Lung (tissue), 17 donors: ENCODE measurements at places on chromosomes 3 and 15. TPM values are rescaled to one million over a fixed set of nuclear protein-coding genes. Genes with fewer than 3 reads are reported as not detected.
A peak's percentile ranks its signal among the peaks of the same experiment; 100 is the strongest.

DNA sequence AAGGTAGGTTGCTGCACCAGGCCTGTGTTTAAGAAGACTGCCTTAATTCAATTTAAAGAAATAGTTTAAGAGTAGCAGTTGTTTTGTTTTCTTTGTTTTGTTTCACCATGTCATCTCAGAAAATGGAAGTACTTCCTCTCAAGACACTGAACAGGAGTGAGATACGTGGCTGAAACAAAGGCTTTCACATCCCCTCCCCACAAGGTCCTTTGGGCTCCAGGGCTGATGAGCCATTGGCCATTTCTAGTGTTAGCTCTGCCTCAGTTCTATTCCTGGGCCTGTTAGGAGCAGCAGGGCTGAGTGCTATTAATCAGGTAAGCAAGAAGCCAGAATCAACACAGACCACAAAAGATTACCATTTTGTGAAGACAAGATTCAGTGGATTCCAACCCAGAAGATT is 132.8 kb downstream of the KCNAB1 start:
- H3K4me3 ChIP-seq = no peak overlapping the region
- DNase-seq = no peak
- no peak overlapping the region for H3K27ac ChIP-seq
- no peaks in the 10 kb centered on the region for H3K27me3 ChIP-seq
- no peaks in the 10 kb centered on the region for H3K36me3 ChIP-seq
- H3K4me1 ChIP-seq = no peaks in the 10 kb centered on the region

- H3K4me3 ChIP-seq = no peak overlapping the region
- no peaks in the 10 kb centered on the region for H3K27me3 ChIP-seq
- DNase-seq = no peak
- H3K36me3 ChIP-seq = no peaks in the 10 kb centered on the region
- H3K27ac ChIP-seq = no peak overlapping the region
- no peaks in the 10 kb centered on the region for H3K4me1 ChIP-seq
These were observed 217.1 kb downstream of the GBE1 start for GRCh38 chr3:81544385-81544784.

DNA sequence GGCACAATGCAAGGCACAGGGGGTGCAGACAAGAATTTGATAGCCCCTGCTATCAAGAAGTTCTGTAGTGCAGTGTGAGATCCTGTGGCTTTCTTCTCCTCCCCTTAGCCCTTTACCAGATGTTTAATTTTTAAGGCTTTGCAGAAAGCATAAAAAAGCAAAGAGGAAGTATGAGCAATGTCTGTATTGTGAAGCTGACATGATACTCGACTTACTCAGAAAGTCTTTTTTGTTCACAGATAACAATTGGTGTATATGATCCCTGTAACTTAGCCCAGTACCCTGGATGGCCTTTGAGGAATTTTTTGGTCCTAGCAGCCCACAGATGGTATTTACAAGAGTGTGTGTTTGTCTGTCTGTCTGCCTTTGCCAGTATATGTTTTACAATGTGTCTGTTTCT is 58.9 kb downstream of the ATG7 start:
- no peaks in the 10 kb centered on the region for H3K4me1 ChIP-seq
- no peaks in the 10 kb centered on the region for H3K27me3 ChIP-seq
- no peak overlapping the region for H3K4me3 ChIP-seq
- H3K27ac ChIP-seq = no peak overlapping the region

LCTL gene
- not detected for total RNA-seq

DNA sequence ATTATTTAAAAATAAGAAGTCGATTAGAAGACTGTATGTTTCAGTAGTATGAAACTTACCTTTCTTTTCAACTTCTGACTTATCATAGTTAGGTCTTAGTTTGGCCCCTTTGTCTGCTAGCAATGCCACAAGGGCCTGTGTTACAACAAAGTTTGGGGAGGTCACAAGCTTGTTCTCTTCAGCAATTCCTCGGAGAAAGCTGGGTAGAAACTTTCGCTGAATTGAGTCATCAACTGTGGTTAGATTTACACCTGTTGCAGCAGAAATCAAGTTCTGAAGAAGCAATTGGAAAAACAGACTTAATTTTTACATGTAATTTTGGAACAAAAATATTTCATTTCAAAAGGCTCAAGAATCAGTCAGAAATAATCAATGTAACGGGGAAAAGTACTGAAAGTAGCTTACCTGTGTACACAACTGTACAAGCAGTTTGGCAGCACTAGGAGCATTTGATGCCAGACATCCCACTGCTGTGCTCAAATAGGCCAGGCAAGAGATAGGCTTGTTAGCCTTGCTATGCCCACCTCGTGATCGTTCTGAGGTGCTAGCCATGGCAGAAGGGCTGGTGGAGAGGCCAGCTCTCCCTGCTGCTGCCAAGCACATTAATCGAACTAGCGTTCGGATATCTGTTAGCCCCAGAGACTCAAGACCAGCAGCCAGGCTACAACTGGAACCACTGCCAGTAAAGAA is 58.6 kb downstream of the FBXL22 start:
- H3K36me3 ChIP-seq = peaks cover 29% of the 10 kb centered on the region
- no peaks in the 10 kb centered on the region for H3K4me1 ChIP-seq
- DNase-seq = no peak
- no peaks in the 10 kb centered on the region for H3K27me3 ChIP-seq

- no peak for DNase-seq
- H3K4me3 ChIP-seq = no peak overlapping the region
- peaks cover 24% of the 10 kb centered on the region for H3K27me3 ChIP-seq
- H3K4me1 ChIP-seq = no peaks in the 10 kb centered on the region
- no peak overlapping the region for H3K27ac ChIP-seq
These were observed 51.5 kb downstream of the IL12A start for GRCh38 chr3:160040181-160040580.

- H3K27ac ChIP-seq = no peak overlapping the region
- no peaks in the 10 kb centered on the region for H3K27me3 ChIP-seq
- peaks cover 10% of the 10 kb centered on the region for H3K36me3 ChIP-seq
These were observed 22.3 kb downstream of the PLXNB1 start for GRCh38 chr3:48407542-48408099.

GRCh38 chr3:24264748-24265158 is 229.9 kb downstream of the THRB start:
- no peaks in the 10 kb centered on the region for H3K27me3 ChIP-seq
- H3K27ac ChIP-seq = no peak overlapping the region
- peaks cover 15% of the 10 kb centered on the region for H3K4me1 ChIP-seq
- no peak overlapping the region for H3K4me3 ChIP-seq
- no peaks in the 10 kb centered on the region for H3K36me3 ChIP-seq

DLEC1 gene
- 28.8 TPM for total RNA-seq

DNA sequence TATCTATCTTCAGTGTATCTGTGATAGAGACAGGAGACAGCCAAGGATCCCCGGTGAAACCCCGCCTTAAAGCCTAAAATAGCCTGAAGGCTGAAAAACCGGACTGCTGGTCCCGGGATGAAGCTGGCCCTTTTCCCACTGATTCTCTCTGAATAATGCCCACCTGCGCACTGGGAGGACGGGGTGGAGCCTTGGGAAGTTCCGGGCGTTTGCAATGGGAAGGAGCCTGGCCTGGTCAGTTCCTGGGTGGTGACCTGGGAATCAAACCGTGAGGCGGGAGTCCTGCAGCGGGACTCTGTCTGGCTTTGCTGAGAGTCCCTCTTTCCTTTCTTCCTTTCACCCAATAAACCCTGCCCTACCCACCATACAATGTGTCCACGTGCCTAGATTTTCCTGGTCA is 157.9 kb downstream of the C3orf38 start:
- no peaks in the 10 kb centered on the region for H3K36me3 ChIP-seq
- no peak overlapping the region for H3K4me3 ChIP-seq
- H3K27me3 ChIP-seq = no peaks in the 10 kb centered on the region
- no peak for DNase-seq
- H3K27ac ChIP-seq = no peak overlapping the region
- no peaks in the 10 kb centered on the region for H3K4me1 ChIP-seq

DNA sequence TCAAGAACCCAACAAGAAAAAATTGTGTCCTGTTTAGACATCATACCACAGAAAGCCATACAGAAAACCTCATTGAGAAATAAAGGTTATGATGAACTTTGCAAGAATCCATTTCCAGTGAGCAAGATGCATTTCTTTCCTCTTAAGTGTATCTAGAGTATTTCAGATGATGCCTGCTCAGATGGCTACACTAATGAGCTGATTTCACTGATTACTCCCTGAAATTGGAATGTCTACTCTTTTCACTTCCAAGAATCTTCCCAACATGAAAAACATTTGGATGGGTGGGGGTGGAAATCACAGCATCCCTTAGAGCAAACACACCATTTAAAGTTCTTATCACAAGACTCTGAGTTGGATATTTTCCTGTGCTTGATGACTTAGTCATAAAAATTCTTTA is 41.4 kb upstream of the IL12A start:
- H3K27ac ChIP-seq = no peak overlapping the region
- no peaks in the 10 kb centered on the region for H3K4me1 ChIP-seq
- no peaks in the 10 kb centered on the region for H3K27me3 ChIP-seq
- H3K36me3 ChIP-seq = no peaks in the 10 kb centered on the region
- no peak overlapping the region for H3K4me3 ChIP-seq

ARGFX gene
- total RNA-seq = not detected

FGD5 gene
- 58.5 TPM for total RNA-seq

GOLGA8T gene
- 0.80 TPM for total RNA-seq

- no peaks in the 10 kb centered on the region for H3K4me1 ChIP-seq
- H3K27me3 ChIP-seq = no peaks in the 10 kb centered on the region
- no peak overlapping the region for H3K4me3 ChIP-seq
- H3K36me3 ChIP-seq = no peaks in the 10 kb centered on the region
- no peak overlapping the region for H3K27ac ChIP-seq
These were observed 807.1 kb downstream of the EDEM1 start for GRCh38 chr3:5994651-5995050.

DNA sequence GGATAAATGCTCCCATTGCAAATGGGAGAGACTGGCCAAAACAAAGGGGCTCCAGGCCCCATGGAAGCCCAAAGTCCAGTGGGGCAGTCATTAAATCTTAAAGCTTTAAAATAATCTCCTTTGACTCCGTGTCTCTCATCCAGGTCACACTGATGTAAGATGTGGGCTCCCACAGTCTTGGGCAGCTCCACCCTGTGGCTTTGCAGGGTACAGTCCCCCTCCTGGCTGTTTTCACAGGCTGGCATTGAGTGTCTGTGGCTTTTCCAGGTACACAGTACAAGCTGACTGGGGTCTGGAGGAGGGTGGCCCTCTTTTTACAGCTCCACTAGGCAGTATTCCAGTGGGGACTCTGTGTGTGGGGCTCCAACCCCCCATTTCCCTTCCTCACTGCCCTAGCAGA is 45.9 kb downstream of the NIPA2 start:
- no peak for DNase-seq
- no peaks in the 10 kb centered on the region for H3K27me3 ChIP-seq
- no peaks in the 10 kb centered on the region for H3K4me1 ChIP-seq
- H3K4me3 ChIP-seq = no peak overlapping the region
- peaks cover 25% of the 10 kb centered on the region for H3K36me3 ChIP-seq

DNA sequence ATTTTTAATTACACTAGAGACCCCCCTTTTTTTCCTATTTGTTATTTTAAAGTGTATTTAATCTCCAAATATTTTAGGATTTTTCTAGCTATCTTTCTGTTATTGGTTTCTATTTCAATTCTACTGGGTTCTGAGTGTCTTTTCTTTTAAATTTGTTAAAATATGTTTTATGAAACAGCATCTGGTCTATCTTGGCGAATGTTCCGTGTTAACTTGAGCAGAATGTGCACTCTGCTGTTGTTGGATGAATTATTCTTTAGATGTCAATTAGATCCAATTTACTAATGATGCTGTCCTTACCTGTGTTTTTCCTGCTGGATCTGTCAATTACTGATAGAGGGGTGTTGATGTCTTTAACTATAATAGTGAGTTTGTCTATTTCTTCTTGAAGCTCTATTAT is 462.0 kb upstream of the CNTN3 start:
- H3K4me1 ChIP-seq = no peaks in the 10 kb centered on the region
- no peak for DNase-seq
- no peaks in the 10 kb centered on the region for H3K27me3 ChIP-seq
- no peak overlapping the region for H3K27ac ChIP-seq

CLRN1 gene
- total RNA-seq = not detected

DNA sequence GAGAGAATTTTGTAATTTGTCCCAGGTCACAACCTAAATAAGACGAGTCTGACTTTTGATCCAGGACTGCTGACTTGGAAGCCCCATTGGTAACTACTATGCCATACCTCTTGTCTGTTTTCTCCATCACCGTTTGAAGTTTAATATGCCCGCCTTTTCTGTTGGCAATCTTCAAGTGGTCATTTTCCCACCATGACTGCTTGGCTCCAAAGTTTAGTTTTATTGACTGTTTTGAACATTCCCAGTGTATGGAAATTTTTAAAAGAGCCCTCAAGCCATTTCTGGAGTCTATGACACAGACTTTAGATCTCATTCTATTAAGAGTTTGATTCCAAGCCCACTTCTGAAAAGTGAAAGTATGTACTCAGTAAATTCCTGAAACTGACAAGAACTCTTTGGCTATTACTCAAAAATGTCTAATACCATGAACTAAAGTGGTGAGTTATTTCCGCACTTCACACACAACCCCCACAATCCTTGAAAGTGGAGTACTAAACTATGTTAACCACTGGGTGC is 136.7 kb upstream of the ADAMTS9 start:
- no peaks in the 10 kb centered on the region for H3K36me3 ChIP-seq
- no peak overlapping the region for H3K4me3 ChIP-seq
- peaks cover 5% of the 10 kb centered on the region for H3K4me1 ChIP-seq
- H3K27ac ChIP-seq = no peak overlapping the region
- peak; percentile 64 for DNase-seq

DNA sequence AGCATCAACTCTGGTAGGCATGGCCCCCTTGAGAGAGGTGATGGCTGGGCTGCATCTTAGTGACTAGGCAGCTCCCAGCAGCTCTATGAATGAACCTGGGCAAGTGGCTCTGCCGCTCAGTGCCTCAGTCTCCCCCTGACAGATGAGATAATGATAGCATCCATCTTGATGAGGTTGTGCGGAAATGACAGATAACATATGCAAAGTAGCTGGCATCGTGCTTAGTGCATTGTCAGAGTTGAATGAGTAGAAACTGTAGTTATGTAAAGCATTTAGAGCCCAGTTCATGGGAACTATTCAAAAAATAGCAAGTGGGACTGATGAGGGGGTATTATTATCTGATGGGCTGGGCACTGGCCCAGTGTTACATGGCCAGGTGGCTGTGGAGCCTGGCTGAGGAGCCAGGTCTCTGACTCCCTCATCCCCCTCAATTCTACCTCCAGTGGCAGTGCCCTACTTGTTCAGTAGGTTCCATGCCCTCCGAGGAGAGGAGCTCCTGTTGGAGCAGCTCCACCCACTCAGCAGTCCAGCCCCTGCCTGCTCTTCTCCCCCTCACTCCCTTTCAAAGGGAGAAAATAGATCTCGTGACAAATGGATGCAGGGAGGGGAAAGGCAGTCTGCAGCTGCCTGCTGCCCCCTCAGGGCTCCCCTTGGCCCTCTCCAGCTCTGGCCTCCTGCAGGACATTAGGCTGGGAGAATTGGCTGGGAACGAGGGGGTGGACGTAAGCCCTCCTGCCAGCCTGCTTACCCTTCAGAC is 6.6 kb downstream of the PRKCD start:
- DNase-seq = no peak
- H3K4me3 ChIP-seq = no peak overlapping the region
- H3K36me3 ChIP-seq = peaks cover 9% of the 10 kb centered on the region
- peak overlapping the region; percentile 89 for H3K27ac ChIP-seq
